ENCODE measurements at places on chromosomes 16 and 17.
A peak's percentile ranks its signal among the peaks of the same experiment; 100 is the strongest.

GRCh38 chr17:74344658-74345057 lies 17.0 kb downstream of the BTBD17 start:
- DNase-seq = no peak

DNA sequence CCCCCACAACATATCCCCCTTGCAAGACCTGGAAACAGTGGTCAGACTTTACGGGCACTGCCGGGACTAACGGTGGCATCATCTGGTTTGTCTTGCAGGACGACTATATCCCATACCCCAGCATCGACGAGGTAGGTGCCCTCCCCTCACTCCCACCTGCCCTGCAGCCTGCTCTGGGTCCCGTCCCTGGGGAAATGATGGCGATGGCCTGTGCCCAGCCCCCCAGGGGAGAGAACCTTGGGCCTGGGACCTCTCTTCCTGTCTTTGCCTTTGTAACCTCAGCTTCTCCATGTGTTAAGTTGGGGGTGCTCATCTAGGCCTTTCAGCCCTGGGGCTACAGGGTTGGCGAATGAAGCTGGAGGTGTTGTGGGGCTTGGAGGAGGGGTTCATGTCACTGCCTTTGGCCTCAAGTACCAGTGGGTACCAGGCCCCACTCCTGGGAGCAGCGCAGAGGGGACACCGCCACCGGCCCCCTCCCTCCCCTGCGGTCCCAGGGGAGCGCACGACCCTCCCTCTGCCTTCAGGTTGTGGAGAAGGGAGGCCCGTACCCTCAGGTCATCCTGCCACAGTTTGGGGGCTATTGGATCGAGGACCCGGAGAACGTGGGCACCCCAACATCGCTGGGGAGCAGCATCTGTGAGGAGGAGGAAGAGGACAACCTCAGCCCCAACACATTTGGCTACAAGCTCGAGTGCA lies 99.9 kb downstream of the OR1D5 start:
- no peak for DNase-seq

GRCh38 chr16:75621170-75621477 lies 2.0 kb downstream of the ADAT1 start:
- DNase-seq = peak; percentile 34

DNA sequence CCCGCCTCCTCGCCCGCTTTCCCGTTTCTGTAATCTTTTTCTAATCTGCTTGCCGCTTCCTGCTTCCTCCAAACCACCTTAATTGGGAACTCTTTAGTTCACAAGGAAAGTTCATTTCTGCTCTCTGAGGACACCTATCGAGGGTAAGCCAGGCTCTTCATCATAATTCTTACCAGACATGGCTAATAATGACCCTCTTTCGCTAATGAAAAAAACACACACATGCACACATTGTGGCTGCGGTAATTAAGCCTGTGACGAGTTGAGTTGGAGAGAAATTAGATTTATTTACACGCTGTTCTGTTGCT lies 100.6 kb downstream of the ZNF423 start:
- peak; percentile 54 for DNase-seq

- DNase-seq = peak; percentile 83
Observed at GRCh38 chr17:79393358-79394052, 217.3 kb downstream of the RBFOX3 start.

DNA sequence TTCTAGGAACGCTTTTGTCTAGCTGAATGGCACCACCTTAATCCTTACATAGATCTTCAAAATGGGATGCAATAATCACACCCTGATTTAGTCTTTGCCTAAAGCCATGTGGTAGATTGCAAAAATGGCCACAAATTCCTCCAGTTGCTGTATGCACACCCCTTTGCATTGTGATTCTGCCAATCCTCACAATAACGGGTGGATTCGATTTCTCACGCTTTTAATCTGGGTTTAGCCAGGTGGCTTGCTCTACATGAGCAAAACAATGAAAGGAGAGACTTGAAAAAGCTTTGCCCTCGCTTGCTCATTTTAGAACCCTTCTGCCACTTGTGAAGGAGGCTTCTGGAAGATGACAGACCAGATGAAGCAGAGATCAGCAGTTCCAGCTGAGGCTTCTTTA lies 50.3 kb upstream of the B4GALNT2 start:
- no peak for DNase-seq

DNA sequence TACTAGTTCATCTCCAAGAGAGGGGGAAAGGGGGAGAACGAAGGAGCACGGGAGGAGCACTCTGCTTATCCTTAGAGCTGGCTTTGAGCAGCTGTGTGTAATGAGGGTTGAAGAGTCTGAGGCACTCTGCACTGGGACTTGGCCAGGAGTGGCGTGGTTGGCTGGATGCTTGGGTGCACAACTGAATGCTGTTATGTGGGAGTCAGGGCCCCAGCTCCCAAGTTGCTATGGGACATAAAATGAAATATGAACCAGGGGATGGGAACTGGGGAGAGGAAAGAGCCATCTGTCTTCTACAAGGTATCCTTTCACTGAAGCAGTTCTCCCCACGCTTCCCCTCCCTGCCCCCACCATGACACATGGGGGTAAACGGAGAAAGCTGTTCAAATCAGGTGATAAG lies 105.9 kb upstream of the ANKFN1 start:
- DNase-seq = no peak

DNA sequence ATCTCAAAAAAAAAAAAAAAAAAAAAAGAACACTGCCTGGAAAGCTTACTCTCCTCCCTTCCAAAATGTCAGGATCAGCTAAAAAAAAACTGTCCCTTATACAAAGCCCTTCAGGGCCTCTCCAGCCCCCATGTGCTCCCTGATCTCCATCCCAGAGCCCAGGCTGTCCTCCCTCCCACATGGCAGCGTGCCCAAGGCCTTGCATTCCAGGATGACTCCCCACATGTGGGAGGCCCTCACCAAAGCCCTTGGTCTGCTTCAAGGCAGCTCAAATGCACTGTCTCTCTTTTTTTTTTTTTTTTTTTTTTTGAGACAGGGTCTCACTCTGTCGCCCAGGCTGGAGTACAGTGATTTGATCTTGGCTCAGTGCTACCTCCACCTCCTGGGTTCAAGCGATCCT lies 2.3 kb downstream of the FDXR start:
- no peak for DNase-seq

DNA sequence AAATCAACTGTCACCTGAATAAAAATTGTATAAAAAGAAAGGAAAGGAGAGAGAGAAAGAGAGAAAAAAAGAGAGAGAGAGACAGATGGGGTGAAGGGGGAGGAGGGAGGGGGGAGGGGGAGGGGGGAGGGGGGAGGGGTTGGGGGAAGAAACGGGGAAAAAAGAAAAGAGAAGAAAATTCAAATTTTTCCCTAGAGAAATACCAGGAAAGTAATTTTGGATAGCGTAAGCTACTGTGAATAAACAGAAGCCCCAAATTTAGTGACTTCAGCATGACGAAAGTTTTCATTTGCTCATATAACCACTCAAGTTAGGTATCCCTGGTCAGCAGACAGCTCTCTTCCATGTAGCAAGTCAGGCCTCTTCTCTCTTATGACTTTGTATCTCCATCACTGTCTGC lies 289.4 kb upstream of the MYOCD start:
- DNase-seq = no peak

DNA sequence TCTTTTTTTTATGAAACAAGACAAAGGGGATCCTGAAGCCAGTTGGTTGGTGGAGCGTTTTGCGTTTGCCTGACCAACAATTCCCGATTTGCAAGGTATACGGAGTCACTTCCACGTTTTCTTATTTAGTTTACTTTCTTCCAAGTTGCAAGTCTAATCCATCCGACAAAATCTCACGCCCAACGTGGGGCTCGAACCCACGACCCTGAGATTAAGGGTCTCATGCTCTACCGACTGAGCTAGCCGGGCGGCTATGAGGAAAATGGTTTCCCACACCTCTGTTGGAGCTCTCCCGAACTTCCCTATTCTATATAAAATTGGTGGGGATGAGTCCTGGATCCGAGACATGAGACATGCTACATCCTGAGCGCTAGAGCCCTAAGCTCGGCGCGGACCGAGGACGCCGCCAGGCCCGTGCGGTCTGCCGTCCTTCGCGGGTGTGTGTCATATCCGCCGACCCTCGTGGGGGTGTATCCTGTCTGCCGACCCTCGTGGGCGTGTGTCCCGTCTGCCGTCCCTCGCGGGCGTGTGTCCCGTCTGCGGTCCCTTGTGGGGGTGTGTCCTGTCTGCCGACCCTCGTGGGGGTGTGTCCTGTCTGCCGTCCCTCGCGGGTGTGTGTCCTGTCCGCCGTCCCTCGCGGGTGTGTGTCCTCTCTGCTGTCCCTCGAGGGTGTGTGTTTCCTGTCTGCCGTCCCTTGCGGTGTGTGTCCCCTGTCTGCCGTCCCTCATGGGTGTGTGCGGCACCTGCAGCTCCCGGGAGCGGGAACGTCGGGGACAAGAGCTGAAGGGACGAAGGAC lies 22.6 kb downstream of the ZNF213 start:
- DNase-seq = peak; percentile 85

DNA sequence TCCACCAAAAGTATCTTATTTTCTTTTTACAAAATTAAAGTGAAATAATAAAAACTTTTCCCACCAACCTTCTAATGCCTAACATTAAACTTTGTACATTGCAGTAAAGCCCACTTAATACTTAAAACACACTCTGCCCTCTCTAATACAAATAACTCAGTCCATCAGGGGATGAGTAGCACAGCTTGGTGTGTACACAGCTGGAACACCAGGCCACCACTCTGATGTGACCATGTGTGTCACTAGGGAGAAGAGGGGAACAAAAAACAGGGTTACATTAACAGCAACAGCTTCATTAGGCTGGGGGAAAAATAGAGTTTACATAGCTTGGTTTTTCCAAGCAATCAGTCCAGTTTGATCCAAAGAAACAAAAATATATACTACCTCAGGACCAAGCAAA lies 295.0 kb downstream of the CEP112 start:
- DNase-seq = no peak

DNA sequence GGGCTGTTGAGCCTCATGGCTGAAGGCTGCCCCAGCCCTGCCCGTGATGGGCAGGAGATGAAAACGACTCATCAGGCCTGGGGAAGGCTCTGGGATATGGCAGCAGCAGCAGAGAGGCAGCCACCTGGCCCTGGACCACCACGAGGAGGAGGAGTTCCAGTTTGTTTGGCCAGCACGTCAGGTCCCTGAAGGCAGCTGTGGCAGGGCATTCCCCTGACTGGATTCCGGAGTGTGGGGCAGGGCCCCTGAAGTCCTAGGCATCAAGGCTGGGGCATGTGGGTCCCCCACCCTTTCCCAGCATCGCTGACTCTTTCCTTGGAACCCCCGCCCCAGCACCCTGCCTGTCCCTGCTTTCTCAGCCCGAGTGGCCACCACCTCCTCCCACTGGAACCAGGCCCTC lies 197.4 kb downstream of the ZNF423 start:
- DNase-seq = no peak

GRCh38 chr17:32931686-32932085 lies 3.7 kb downstream of the TMEM98 start:
- DNase-seq = no peak

DNA sequence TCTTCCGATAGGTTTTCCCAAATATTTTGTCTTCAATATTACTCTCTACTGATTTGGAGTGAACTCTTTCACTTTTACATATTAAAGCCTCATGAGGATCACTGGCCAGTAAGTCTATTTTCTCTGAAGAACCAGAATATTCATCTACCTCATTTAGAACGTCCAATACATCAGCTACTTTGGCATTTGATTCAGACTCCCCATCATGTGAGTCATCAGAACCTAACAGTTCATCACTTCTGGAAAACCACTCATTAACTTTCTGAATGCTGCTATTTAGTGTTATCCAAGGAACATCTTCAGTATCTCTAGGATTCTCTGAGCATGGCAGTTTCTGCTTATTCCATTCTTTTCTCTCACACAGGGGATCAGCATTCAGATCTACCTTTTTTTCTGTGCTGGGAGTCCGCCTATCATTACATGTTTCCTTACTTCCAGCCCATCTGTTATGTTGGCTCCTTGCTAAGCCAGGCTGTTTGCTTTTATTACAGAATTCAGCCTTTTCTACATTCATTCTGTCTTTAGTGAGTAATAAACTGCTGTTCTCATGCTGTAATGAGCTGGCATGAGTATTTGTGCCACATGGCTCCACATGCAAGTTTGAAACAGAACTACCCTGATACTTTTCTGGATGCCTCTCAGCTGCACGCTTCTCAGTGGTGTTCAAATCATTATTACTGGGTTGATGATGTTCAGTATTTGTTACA lies 30.9 kb downstream of the BRCA1 start:
- DNase-seq = no peak

- DNase-seq = peak; percentile 29
Observed at GRCh38 chr16:80893686-80894085, 89.3 kb upstream of the CDYL2 start.

GRCh38 chr17:44536090-44536953 lies 21.0 kb upstream of the FZD2 start:
- DNase-seq = no peak

DNA sequence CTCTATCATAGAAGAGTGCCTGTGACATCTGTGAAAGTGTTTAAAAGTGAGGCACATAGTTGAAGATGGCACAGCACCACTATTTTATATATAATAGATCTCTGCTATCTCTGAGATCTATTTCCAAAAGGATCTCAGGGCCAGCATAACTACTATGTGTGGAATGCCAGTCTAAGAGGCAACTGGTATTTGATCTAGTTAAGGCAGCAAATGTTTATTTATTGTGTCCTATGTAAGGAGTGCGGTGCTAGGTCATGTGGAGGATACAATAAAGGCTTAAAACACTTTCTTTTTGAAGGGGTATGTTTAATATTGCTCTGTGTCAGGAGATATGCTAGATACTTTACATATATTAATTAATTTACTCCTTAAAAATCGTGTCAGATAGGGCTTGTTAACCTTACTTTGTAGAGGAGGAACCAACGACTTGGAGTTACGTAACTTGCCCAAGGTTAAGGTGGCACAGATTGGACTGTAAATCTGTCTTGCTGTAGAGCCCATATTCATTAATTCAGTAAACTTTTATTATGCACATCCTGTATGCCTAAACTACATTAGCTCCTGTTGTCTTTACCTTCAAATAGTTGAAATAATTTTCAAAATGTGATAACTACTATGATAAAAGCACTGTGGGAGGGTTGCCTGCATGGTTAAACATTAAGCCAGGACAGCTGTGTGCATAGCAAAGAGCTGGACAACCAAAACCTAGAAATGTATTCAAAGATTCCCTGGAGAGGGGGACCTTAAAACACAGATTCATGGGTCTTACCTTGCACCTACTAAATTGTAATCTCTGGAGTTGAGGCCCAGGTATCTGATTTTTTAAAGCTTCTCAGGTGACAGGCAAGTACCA lies 83.3 kb downstream of the NLK start:
- no peak for DNase-seq

Data from muscle of arm (tissue), 14 donors.